Activated naive CD4-positive, alpha-beta T cell treated with Interleukin-2 at 50 U/mL for 16 hours (primary cell): ENCODE measurements at places on chromosomes 4 and X.

DNA sequence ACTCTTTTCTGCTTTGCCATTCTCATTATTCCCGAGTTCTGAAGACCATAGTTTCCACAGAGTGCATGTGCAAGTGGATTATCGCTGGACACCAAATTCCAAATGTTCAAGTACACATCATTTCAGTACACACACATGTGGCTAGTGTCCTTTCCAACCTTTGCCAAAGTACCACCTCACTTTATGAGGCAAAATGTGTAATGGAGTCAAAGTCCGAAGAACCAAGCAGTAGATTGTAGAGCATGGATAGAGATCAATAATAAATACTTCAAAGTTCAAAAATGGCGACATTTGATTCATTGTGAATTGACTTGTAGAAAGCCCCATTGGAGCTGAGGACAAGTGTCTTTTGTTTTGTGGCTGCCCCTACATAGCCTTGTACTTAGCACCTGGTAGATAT, 115.6 kb downstream of the TMEM164 start:
- DNase-seq: no peak

DNA sequence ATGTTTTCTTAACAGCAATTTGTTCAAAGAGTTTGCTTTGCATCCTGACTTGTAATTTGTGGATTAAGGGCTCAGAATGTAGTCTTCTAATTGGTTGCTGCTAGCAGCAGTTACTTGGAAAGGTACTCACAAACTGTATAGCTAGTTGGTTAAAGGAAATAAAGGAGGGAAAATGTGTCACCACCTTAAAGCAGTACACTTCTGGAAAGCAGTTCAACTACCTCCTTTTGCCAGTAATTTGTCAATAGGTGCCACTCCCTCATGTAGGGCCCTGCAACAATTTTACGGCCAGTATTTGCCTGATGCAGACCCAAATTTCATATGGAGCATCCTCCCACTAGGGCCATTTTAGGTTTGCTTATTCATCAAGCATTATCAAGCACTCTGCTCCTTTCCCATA, 20.8 kb downstream of the AMOT start:
- DNase-seq: no peak

- DNase-seq: no peak
Measured at GRCh38 chrX:8720136-8720535, 11.8 kb downstream of the ANOS1 start.

GRCh38 chrX:154824638-154825037, 9.8 kb downstream of the SMIM9 start:
- no peak for DNase-seq

DNA sequence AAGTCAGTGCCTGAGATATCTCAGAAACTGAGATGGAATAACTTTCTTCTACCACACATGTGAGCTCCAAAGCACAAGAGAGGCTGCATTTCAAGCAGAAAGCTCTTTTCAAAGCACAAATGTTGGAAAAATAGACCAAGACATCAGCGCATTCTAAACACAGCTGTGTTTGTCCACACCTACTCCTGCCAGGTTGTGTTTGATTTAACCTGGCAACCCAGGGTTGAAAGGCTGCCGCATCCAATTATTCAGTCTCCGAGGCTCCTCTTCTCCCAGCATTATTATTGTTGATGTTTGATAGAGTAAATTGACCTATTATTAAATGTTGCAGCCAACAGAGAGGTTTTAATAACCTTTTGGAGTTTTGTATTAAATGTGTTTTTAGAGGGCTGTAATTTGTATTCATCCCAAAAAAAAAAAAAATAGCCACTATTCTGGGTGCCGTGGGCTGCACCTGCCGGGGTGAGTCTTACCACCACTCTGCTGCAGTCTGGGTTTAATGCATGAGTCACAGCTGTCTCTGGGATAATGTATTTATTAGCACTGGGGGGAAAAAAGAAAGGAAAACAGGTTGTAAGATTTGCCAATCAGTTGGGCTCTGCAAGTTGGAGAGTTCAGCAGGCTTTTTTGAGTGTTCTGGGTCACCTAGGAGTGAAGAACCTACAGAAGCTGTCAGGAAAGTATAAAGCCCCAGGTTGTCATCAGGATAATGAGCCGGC, 105.2 kb upstream of the NOCT start:
- no peak for DNase-seq

DNA sequence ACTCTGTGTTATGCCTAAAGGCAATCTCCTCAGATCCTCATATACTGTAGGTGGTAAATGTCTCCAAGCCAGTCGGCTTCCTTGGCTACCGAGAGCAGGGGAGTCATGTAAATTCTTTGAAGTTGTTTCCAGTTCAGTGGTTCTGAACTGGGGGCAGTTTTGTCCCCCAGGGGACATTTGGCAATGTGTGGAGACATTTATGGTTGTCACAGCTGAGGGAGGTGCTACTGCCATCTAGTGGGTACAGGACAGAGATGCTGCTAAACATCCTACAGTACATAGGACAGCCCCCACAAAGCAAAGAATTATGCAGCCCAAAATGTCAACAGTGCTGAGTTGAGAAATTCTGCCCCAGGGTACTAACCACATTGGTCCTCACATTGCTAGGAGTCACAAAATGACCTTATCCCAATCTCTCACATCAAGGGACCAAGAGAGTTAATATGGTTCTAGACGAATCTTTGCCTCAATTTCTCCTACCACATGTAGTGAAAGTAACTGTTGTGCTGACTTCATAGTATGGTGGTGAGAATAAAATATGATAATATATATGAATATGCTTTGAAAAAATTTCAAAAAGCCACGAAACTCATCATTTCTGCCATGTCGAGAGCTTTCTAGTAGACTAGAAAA, 104.4 kb upstream of the ARHGAP24 start:
- DNase-seq: no peak

GRCh38 chr4:74456849-74457395, 12.0 kb downstream of the AREG start:
- no peak for DNase-seq

- DNase-seq: no peak
Measured at GRCh38 chr4:20829617-20830357, 129.5 kb downstream of the PACRGL start.

DNA sequence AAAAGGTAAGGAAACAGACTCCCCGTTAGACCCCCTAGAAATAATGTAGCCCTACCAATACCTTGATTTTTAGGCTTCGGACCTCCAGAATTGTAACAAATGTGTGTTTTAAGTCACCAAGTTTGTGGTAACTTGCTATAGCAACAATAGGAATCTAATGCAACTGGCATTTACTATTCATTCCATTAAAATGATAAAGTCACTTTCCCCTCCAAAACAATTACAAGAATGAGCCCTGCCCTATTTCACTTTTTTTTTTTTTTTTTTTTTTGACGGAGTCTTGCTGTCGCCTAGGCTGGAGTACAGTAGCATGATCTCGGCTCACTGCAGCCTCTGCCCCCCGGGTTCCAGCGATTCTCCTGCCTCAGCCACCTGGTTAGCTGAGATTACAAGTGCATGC, 3.5 kb upstream of the DDX60L start:
- DNase-seq: no peak

DNA sequence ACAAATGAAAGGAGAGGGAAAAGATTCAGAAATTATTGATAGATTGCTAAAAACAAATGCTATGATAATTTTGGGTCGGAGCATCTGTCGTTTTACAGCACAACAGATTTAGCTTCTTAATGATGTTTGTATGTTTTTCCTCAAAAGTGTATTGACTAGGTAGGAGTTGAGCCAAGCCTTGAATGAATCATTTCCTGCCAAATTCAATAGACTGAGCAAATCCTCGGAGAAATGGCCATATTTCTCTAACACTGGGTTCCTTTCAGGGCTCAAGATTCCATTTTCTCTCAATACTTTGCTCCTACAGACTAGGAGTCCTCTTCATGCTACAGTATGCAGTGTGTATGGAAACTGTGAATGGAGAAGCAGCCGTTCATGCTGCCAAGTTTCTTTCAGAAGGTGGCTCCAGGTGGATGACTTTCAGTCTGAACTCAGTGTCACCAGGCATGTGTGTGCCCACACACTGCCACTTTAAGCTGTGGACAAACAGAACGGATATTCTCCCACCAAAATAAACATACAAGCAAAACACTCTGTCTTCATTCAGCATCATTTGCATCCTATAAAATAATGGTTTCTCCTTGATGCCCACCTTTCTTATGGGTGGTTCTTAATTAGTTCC, 146.0 kb downstream of the TBL1X start:
- DNase-seq: no peak

- no peak for DNase-seq
Measured at GRCh38 chr4:40908297-40908696, 158.5 kb downstream of the NSUN7 start.

GRCh38 chrX:64321507-64321906, 73.7 kb downstream of the MTMR8 start:
- no peak for DNase-seq

DNA sequence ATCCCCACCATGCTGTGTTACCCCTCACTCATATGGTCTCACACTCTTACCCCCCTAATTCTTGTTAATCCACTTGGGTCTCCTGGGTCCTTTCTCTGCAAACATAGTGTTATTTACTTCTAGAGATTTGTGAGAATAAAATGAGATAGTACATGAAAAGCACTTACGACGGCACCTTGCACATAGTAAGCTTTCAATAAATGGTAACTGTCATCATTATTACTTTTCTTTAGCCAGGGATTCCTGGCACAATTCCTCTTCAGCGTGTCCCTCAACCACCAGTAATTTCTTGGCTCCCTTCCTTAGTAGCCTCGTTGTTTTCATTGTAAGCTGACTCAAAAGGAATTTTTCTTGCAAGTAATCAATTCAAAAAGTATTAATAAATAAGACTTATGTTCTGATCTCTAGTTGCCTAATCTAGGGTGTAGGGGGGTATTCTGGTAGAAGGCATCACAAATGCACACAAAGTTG, 30.1 kb upstream of the RBMX start:
- no peak for DNase-seq

GRCh38 chr4:8504279-8505007, 63.9 kb downstream of the TRMT44 start:
- no peak for DNase-seq

- no peak for DNase-seq
Measured at GRCh38 chr4:68249434-68249833, 3.9 kb upstream of the TMPRSS11B start.

DNA sequence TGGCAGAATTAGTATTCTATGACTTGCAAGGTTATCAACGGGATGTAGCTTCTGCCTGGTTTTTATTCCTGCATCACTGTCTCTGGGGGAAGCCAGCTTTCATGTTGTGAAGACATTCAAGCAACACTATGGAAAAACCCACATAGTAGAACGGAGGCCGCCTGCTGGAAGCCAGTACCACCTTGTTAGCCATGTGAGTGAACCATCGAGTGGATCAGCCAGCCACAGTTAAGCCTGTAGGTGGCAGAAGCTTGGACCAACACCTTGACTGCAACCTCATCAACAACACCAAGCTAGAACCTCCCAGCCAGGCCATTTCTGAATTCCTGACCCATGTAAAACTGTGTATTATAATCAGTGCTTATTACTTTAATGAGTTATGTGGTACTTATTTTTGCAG, 538.2 kb downstream of the KCNIP4 start:
- no peak for DNase-seq

DNA sequence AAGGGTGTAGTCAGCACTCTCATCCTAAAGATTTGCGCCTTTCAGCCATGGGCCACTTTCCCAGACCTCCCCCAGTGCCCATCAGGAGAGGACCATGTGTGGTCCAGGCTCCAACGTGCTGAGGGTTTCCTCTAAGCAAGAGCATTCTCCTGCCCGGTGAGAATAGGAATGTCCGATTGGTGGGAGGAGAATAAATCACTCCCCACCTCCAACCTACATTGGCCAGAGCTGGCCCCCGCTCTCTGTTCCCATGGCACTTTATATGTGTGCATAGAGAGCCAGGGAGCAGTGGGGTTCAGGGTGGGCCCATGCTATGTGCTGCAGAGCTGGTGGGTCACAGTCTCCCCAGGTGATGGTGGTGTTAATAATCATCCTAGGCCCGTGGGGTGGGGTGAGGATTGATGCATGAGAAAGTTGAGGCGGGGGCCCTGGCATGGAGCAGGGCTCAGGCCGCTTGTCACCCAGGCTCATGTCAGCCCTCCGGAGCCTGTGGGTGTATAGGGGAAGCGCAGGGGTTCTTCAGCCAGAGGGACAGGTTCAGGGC, 6.8 kb upstream of the SORCS2 start:
- DNase-seq: no peak

DNA sequence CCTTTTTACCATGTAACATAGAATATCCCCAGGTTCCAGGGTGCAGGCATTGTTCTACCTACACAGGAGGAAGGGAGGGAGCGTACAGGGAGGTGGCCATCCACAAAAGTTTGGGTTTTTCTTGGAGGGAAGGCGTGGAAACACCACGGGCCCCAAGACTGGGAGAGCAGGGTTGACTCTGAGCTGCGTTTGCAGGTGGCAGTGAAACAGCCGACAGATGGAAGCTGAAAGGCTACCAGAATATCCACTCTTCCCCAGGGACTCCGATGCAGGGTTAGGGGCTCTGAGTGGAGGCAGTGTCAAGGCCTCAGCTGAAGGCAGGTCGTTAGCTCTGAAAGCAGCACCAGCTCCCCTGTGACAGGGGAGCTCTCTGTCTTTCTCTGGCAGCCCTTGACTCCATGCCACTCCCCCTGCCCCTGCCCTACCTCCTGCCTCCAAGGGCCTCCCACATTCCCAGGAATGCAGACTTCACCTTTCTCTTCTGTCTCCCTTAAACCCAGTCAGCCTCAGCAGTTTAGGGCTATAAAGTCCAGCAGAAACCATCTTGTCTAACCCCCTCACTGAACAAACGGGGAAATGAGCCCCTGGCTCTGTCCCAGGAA, 14.0 kb upstream of the GLOD5 start:
- no peak for DNase-seq

DNA sequence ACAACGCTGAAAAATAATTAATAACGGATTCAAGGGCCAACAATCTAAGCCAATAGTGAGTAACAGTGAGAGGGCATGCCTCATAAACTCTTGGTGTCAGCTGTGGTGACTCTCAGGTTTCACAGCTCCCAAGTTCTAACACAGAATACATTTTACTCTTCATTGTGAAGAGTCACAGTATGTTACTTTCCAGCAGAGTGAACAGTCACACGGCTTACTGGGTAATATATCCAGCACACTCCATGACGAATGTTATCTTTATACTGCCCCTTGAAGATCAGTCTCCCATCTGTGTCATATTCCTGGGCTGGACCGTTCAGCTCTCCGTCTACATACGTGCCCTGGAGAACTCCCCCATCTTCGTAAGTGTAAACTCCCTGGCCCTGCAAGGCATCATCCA, 23.1 kb downstream of the SETD7 start:
- no peak for DNase-seq

DNA sequence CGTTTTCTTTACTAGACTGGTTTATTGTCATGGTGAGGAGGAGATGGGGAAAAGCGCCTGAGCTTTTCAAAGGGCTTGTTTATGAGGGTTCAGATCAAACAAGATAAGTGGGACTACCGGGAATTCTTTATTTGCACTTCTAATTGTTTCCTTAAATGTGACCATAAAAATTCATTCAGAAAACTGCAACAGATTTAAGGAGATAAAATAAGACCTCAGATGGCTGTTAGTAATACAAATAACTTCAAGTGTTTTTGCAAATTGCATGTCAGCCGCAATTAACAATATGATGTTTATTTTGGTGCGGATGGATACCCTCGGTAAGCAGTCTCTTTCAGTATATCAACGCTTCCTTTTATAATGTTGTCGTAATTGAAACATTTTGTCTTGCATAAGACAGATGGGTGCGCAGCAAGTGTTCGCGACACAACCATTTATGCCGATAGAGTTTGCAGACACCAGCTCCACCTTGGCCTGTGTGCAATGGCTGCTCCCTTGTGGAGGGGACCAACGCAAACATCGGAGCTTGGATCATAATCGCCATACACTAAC, 151.0 kb downstream of the C4orf33 start:
- no peak for DNase-seq

- peak; percentile 2 for DNase-seq
Measured at GRCh38 chrX:133921764-133922389, 63.5 kb downstream of the GPC3 start.
